A549 (cell line): ENCODE measurements at places on chromosomes 3 and 15.

- DNase-seq = no peak
Observed at GRCh38 chr3:168197162-168197561, 101.4 kb upstream of the GOLIM4 start.

- DNase-seq = no peak
Observed at GRCh38 chr3:37310666-37311050, 136.3 kb upstream of the LRRFIP2 start.

DNA sequence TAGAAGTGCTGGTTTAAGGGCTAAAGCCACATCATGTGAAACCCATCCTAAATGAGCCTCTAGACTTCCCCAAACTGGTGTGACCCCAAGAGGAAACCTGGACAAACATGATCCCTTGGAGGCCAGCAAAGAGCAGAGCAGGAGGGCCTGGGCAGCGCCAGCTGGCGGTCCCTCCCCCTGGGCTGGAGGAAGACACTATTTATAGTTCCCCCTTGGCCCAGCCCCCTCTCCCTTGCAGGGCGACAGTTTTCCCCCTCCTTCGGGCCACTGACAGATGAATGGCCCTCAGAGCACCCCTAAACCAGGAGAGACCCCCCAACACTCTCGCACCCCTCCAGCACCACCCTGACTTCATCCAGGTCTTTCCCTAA, 2.9 kb downstream of the UCN2 start:
- DNase-seq = no peak

DNA sequence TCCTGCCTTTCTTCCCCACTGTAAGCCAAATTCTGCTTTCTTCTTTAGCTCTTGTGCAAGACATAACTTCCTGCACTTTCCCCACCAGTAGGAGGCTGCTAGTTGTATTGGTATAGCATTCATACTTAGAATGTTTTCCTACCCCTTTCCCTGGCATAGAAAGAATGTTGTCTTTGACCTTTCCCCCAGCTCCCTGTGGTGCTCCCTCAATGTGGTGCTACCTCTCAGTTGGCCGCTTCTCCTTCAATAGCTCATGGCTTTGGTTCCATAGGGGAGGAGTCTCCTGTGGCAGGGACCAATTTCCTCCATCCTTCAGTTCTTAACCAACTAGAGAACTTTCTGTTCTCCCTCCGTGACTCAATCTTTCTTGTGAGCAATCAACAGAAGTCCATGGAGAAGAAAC, 67.5 kb upstream of the AKAP13 start:
- no peak for DNase-seq

DNA sequence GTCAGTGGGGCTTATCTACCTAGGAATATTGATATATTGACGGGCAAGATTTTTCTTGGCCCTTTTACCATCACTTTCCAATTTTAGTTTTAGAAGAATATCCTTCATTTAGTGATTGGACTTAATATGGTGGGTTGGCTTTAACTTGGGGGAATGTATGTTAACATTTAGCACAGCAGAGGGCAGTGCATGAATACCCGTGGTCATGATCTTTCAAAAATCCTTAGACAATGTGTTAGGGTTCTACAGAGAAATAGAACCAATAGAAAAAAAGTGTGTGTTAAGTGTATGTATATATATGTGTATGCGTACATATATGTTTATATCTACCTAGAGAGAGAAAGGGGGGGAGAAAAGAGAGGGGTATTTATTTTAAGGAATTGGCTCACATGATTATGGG, 36.9 kb downstream of the GPR171 start:
- DNase-seq = peak; percentile 7

GRCh38 chr3:187039723-187040414, 99.4 kb downstream of the RPL39L start:
- DNase-seq = no peak

GRCh38 chr3:37170513-37170912, 3.9 kb downstream of the LRRFIP2 start:
- DNase-seq = no peak
